ENCODE measurements at places on chromosomes 6 and 20. TPM values are rescaled to one million over a fixed set of nuclear protein-coding genes. Genes with fewer than 3 reads are reported as not detected.

The B3GAT2 gene
- not detected for total RNA-seq

DNA sequence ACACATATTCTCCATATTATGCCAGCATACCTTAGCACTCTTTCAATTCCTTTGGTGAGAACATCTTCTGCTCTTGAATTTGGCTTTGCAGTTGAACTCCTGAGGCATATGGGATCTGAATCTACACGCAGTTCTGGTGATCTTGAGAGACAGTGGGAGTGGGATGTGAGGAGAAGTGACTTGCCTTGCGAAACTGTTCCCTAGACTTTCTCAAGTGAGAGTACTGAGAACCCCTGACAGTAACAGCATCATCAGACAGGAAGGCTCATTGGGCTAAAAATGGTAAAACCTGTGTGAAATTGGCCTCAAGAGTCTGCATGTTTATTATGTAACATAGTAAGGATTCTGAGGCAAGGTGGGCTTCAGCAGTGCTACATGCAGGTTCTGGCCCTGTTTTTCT, 49.1 kb upstream of the CEP85L start:
- no peak for DNase-seq

The KIF25 gene
- total RNA-seq = not detected

GRCh38 chr20:19252451-19253120, 40.1 kb downstream of the SLC24A3 start:
- peak; percentile 0 for DNase-seq

The CTAGE9 gene
- total RNA-seq = not detected

DNA sequence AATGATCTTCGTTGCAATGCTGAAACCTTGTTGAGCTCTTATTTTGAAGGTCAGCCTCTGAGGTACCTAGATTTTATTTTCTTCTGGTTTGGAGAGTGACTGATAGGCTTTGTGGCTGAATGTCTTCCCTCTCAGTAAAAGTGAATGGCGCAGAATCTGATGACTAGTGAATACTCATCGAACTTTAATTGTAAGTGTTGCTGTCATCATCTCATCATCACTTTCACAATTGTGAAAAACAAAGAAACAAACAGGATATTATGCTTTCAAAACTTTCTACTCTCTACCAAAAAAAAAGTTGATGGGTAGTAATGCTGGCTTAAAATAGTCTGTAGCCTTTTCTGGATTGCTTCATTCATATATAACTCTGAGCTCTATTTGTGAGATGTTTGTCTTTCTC, 239.5 kb upstream of the RAB32 start:
- DNase-seq = no peak

- DNase-seq = no peak
Measured at GRCh38 chr20:32130352-32130751, 20.8 kb downstream of the TM9SF4 start.

The KIF3B gene
- 28.8 TPM for total RNA-seq

DNA sequence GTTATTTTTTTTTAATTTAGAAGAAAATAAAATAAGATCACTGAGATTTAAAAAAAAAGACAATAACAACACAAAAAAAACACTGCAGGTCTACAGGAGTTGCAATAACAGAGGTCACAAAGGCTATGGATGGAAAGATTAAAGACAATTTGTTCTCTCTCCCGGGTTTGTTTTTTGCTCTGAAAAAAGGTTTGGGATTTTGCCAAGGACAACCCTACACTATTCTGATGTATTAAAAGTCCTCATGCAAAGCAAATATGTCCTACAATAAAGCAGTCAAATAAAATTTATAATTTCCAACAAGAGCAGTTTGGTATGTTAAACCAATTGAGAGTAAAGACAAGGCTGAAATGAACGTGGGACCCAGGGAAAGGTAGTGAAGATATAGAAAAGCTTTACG, 55.6 kb downstream of the PTPRK start:
- no peak for DNase-seq

GRCh38 chr6:89281779-89282246, 33.3 kb downstream of the GABRR2 start:
- DNase-seq = no peak

GRCh38 chr20:40238511-40238910, 450.5 kb downstream of the MAFB start:
- no peak for DNase-seq

- DNase-seq = no peak
Measured at GRCh38 chr6:35064290-35064689, 76.8 kb downstream of the TCP11 start.

DNA sequence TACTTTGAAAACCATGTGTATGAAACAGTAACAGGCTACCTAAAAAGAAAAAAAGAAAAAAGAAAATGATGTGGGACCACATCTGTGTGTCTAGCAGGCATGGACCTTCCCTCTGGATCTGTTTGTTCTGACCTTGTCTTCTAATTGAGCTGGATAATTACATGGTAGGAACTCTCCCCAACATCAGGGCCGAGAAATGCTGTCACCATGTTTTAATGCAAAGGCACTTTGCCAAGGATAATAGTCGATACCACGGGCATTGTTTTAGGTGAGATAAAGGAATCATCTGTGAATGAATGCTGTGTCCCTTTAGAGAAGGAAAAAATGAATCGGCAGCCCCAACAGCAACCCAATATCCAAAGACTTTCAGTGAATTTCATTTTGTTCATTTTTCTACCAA, 149.1 kb downstream of the ZDHHC14 start:
- no peak for DNase-seq

The C20orf144 gene
- total RNA-seq = 0.37 TPM

DNA sequence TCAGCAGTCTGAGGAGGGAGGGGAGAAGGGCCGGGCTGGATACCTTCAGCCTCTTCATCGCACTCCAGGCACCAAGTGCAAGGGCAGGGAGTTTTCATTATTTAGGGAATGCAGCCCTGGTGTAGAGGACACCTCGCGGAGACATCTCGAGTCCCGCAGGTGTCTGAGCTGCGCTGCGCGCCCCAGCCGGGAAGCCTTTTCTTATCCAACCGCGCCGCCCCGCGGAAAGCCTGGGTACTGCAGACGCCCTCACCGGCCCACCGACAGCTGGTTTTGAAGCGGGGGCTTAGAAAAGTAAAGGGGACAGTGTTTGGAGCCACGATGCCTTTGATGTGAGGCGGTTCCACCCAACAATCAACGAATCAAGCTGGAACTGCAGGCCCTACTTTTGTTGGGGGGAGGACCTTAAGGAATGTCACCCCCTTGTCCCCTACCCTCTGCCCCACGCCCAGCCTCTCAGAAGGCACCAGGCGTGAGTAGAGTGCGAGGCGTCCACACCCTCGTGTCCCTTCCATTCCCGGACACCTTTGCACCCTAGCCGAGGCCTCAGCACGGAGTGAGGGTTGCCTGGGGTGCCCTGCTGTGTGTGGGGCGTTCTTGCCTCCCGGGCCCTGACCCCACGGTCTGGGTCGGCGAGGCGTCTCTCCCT, 8.6 kb downstream of the NKX2-2 start:
- DNase-seq = no peak

- DNase-seq = no peak
Measured at GRCh38 chr6:8182902-8183665, 80.7 kb upstream of the EEF1E1 start.

DNA sequence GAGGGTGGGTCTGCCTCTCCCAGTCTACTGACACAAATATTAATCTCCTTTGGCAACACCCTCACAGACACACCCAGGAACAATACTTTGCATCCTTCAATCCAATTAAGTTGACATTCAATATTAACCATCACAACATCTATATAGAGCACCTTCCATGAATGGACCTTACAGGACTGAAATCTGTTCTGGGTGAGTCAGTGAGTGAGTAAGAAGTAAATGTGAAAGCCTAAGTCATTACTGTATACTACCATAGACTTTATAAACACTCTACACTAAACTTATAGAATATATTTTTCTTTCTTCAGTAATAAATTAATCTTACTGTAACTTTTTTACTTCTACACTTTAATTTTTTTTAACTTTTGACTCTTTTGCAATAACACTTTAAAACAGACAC, 993.8 kb upstream of the MAP3K7 start:
- DNase-seq = no peak

DNA sequence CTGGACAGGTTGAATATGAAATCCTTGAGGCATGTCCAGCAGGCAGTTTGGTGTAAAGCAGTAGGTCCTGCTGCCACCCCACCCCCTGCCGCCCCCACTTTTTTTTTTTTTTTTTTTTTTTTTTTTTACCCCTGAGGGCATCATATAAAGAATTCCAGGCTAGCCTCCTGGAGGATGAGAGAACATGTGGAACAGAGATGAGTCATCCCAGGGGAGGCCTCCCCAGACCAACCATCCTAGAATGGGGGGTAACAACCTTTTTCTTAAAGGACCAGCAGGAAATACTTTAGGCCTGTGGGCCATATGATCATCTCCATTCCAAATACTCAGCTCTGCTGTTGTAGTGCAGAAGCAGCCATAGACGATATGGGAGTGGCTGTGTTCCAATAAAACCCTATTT, 170.9 kb downstream of the GJA10 start:
- DNase-seq = no peak

- DNase-seq = no peak
Measured at GRCh38 chr6:34390531-34391472, 1.7 kb downstream of the NUDT3 start.

GRCh38 chr6:106084106-106084988, 1.8 kb upstream of the PRDM1 start:
- no peak for DNase-seq

The MPIG6B gene
- total RNA-seq = not detected

The CD109 gene
- total RNA-seq = 14.3 TPM

DNA sequence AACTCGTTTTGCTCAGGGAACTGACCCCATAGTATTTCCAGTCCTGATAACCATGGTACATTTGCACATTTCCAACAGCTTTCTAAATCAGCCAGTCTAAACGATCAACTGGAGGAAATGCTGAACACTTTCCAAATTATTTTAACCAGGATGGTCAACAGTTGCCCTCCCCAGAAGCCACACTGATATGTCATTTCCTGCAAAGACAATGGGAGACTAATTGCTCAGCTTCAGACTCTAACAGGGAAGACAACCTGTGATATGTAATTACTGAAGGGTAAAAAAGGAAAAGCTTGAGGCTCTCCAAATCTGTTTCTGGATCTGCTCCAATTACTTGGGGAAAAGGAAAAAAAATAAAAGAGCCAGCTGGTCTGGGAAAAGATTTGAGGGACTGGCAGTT, 88.8 kb downstream of the FYN start:
- DNase-seq = no peak

DNA sequence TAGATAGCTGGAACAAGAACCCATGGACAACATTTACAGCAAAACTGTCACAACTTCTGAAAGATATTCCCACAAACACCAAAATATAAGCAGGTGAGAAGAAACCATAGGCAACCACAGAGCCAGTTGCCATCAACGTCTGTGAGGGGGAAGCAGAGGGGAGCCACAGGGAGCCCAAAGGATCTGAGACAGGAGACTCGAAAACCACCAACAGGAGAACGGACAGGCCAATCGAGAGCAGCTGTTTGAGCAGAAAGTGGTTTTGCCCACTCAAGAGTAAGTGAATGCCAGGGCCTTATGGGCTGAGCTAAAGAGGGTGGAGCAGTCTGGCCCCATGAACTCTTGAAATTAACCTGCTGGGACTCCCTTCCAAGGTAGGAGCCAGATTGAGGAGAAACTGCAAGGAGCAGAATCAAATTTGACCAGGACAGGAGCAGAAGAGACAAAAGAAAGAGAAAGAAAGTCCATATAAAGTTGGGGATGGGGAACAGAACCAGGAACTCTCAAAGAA, 195.4 kb downstream of the ANKRD60 start:
- peak; percentile 48 for DNase-seq

GRCh38 chr6:33613146-33613794, 7.9 kb upstream of the ITPR3 start:
- DNase-seq = no peak

The STX11 gene
- 1.6 TPM for total RNA-seq

DNA sequence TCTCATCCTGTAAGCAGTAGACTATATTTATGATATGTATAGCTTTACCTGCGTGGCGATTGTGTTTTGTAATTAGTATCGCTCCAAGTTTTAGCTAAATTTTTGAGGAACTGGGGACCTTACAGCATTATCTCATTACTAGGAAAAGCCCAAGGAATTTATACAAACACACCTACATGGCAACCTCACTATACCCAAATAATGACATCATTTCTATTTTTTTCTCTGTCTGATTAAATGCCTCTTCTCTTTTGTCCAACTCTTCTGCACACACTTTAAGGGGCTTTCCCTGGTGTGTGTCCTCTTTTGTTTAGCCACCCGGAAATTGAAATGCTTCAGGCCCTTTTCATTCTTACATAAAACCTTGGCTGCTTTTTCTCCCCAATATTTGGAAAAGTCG, 82.9 kb upstream of the EXOC2 start:
- DNase-seq = no peak

The LY6G6C gene
- not detected for total RNA-seq

GRCh38 chr6:108914235-108915022, 66.2 kb downstream of the ARMC2 start:
- DNase-seq = no peak

- DNase-seq = no peak
Measured at GRCh38 chr6:119347466-119348095, 2.0 kb downstream of the MAN1A1 start.

The SLC16A10 gene
- not detected for total RNA-seq

DNA sequence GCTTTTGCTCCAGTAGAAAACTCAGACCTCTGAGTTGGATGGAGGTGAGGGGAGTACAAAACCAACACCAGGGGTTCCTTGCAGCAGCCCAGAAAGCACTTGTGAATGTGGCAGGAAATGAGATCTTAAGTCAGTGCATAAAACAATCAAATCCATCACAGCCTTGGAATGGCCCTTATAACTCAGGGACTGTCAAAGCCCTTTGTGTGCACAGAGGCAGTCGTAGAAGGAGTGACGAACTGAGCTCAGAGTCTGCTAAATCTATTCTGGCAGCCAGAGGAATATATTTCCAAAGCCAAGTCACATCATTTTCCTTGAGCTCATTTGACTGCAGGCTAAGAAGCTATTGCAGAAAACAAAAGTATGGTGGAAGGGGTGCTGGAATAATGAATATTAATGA, 676.6 kb downstream of the DHX35 start:
- no peak for DNase-seq

DNA sequence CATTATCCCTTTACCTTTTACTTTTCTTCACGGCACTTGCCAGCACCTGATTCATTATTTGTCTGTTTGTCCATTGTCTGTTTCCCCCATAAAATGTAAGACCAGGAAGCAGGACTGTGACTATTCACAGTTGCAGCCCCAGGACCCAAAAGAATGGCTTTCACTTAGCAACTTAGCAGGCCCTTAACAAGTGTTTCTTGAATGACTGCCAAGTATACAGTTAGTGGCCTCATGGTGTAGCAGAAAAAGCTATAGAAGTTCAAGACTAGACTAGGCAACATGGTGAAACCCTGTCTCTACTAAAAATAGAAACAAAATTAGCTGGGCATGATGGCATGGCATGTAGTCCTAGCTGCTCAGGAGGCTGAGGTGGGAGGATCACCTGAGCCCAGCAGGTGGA, 4.3 kb downstream of the SLC26A8 start:
- no peak for DNase-seq
